Frontal cortex (tissue), 4 donors: ENCODE measurements at places on chromosomes 7 and 10. TPM values are rescaled to one million over a fixed set of nuclear protein-coding genes. Genes with fewer than 3 reads are reported as not detected.

Gene SLC29A3
- total RNA-seq = 1.2 TPM

Gene SLC25A28
- total RNA-seq = 25.3 TPM

Gene INA
- 138 TPM for total RNA-seq

Gene IL2RA
- total RNA-seq = not detected

Gene GIGYF1
- 15.1 TPM for total RNA-seq

Gene SEMA3D
- total RNA-seq = 3.7 TPM

Gene STAMBPL1
- 8.6 TPM for total RNA-seq

Gene LSM5
- total RNA-seq = 28.9 TPM

Gene TUBB8
- total RNA-seq = not detected

Gene PUS7
- total RNA-seq = 19.6 TPM

Gene ZNF239
- 27.3 TPM for total RNA-seq

Gene PRF1
- total RNA-seq = not detected

Gene OR9A2
- under 0.01 TPM for total RNA-seq

Gene TMEM273
- 2.4 TPM for total RNA-seq

Gene ZMYND11
- total RNA-seq = 179 TPM

Gene SPDYE9
- total RNA-seq = under 0.01 TPM

Gene PTPN12
- total RNA-seq = 141 TPM
